ENCODE measurements at places on chromosomes 16 and 17.

- peak; percentile 88 for DNase-seq
These were observed 31.3 kb downstream of the DCUN1D3 start for GRCh38 chr16:20868890-20869289.

DNA sequence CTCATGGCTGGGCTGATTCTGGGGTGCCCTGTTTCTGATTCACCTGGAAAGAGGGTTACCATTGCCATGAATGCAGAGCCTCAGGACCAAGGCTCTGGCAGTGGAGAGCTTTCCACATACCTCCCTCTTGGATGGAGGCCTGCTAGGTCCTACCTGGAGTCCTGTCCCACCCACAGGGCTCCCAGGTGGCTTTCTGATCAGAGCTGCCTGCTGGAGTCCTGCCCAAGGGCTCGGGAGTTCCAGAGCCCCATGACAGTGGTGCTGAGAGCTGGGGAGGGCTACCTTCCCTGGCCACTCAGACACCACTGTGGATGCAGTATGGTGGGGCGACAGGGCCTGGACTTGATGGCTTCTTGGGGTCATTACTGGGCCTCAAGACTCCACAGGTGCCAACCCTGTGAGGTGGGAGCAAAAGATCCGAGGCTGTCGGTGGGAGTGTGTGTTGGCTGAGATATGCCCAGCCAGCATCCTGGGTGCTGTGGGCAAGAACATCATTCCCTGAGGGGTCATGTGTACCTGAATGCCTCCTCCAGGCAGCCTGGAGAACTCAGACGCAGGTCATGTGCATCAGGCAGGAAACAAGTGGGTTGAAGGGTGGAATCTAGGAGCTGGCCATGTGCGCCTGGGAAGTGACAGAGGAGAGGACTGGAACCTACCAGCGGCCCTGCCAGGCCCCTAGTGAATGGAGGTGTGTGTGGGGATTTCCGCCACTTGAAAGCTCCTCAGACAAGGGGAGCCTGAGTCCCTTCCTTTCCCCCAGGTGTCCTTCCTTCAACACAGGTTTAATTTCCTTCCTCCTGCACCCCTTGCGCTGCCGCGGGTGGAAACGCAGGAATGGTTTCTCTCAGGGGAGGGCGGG is 2.3 kb upstream of the WNT3 start:
- DNase-seq: no peak

- no peak for DNase-seq
These were observed 29.4 kb downstream of the CHD9 start for GRCh38 chr16:53084141-53084541.

GRCh38 chr16:67028167-67028695 is 718 bp upstream of the CBFB start:
- DNase-seq: no peak

DNA sequence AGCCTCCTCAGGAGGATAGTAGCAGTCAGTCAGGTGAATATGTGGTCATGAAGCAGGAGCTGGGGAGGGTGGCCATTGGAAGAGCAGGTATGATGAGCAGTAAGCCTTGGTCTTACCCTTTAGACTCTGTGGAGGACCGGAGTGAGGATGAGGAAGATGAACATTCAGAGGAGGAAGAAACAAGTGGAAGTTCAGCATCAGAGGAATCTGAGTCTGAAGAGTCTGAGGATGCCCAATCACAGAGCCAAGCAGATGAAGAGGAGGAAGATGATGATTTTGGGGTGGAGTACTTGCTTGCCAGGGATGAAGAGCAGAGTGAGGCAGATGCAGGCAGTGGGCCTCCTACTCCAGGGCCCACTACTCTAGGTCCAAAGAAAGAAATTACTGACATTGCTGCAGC is 12.7 kb downstream of the SRCAP start:
- DNase-seq: no peak

DNA sequence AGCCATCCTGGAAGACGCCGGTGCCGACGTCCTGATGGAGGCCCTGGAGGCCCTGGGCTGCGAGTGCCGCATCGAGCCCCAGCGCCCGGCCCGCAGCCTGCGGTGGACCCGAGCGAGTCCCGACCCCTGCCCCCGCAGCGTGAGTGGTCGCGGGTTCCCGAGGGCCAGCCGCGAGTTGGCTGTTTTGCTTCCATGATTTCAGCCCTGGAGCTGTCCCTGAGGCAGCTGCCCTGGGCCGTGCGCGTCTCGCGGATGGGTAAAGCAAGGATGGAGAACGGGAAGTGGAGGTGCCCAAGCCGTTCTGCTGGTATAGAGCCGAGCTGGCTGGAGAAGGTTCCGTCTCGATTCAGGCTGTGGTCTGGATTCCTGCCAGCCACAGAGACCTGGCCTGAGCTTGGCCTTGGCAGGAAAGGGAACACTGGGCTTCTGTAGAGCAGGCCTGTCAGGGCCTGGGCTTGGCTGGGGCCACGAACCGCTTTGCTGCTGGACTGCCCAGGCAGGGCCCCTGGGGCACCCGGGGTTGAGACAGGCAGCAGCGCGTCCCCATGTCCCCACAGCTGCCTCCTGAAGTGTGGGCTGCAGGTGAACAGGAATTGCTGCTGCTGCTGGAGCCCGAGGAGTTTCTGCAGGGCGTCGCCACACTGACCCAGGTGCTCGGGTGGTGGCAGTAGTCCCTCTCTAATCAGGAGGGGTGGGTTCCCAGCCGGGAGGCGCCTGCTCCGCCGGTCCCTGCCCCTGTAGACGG is 941 bp upstream of the MRPS34 start:
- peak; percentile 50 for DNase-seq

DNA sequence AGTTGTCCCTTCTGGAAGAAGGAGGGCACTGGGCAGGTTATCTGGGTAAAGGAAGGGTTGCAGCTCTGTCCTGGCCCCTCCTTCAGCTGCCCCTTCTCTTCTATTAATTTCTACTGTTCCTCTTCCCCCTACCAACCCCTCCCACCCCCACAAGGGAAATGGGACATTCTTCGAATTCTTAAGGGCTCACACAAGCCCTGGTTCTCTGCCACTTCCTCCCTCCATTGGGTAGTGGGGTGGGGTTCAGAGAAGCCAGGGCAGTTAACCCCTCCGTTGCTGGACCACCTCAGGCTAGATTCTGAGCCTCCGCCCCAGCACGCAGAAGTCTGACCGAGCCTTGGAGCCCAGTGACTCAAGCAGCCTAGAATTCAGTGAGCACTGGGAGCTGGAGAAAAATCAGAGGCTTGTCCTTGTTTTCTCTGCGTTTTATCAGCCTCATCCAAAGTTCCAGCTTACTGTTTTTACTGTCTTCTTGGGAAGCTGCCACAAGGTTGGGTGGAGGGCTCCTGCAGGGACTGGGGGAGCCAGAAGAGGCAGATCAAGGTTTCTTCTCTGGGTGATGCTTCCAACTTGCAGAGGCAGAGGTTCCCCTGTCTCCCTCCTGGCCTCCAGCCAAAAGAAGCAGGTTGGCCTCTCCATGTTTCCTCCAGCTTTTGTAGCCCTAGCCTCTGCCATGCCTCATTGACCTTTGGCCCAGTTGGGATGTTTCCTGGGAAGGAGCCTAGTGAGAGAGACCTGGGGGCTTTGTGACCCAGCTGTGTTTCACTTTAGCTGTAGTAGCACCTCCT is 10.2 kb downstream of the LASP1 start:
- DNase-seq: peak; percentile 41

GRCh38 chr16:2335286-2335895 is 5.1 kb downstream of the ABCA3 start:
- no peak for DNase-seq

DNA sequence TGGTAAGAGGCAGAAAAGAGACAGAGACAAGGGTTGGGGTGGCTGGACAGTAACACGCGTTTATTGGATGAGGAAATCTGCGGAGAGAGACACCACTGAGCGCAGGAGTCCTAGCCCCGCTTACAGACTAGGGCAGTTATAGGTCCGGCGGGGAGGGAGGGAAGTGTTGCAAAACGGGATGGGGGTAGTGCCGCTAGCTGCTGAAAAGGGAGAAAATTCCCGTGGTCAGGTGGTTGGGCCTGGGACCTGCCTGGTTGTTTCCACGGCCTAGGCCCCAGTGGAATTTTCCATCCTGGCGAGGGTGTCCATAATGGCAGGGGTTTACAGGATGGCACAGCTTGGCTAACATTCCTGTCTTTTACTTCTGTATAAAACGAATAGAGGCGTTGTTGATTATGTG is 5.5 kb upstream of the CPHXL2 start:
- DNase-seq: no peak

DNA sequence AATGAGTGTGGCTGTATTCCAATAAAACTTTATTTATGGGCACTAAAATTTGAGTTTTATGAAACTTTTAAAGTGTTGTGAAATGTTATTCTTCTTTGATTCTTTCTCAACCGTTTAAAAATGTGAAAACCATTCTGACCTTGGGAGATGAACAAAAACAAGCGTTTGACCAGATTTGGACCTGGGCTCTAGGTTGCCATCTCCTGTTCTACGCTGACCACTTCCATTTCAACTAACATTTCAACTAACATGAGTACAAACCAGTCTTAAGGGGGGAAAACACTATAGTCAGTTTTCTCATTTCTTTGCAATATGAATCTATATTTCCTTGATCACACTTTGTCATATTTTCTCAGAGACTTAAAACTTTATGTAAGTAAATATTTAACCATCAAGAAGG is 118.4 kb upstream of the IRX5 start:
- DNase-seq: no peak

- DNase-seq: no peak
These were observed 8.1 kb downstream of the GPRC5B start for GRCh38 chr16:19876501-19877059.

- no peak for DNase-seq
These were observed 858 bp downstream of the NUBP1 start for GRCh38 chr16:10744370-10745030.

DNA sequence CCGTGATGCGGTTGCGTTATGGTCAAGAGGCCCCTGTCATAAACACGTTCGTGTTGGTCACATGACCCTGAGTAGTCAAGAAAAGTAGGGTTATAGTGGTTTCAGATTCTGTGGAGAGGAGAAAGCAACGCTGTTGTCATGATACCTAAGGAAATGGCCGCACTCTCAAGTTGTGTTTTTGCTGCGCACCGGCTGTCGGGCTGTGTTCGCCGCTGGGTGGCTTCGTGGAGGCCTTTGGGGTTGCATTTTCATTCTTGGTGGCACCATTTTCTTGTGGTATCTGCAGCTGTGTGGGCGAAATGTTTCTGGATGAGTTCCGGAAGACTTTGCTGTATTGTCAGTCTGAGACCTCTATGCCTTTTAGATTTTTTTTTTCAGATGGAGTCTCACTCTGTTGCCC is 35.0 kb downstream of the DEF8 start:
- no peak for DNase-seq

DNA sequence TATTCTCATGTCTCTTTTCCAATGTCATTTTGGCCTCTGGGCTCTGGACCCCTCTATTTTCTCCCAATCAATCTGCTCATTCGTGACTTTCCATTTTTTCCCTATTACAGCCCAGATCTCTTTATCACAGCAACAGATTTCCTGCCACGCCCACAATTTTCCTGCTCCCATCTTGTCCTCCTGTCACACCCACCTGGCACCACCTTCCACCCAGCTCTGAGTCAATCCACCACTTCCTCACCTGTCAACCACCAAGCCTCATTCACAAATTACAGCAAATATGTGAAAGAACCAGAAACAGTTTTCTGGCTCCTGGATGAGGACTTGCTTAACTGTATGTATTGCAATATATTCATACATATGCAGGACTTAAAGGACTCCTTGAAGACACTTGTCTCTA is 311.3 kb downstream of the GRIN2A start:
- no peak for DNase-seq

DNA sequence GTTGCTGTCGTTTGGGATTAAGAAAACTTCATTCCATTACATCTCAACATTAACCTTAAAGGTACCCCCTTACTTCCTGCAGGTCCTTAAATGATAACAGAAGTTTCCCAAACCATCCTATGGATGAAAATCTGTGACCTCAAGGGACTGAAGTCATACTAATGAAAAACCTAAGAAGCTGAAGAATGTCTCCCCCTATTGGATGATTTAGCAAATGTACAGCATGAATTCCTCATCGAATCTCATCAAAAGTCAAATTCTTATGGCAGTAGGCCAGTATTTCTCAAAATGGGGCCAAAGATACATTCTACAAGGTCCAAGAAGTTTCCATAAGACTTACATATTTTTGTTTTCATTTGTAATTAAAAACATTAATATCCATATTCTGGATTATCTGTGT is 13.5 kb downstream of the SCO1 start:
- DNase-seq: no peak

- DNase-seq: no peak
These were observed 149.6 kb downstream of the SOX9 start for GRCh38 chr17:72270273-72270924.

- no peak for DNase-seq
These were observed 2.8 kb downstream of the WDR81 start for GRCh38 chr17:1727258-1727789.

DNA sequence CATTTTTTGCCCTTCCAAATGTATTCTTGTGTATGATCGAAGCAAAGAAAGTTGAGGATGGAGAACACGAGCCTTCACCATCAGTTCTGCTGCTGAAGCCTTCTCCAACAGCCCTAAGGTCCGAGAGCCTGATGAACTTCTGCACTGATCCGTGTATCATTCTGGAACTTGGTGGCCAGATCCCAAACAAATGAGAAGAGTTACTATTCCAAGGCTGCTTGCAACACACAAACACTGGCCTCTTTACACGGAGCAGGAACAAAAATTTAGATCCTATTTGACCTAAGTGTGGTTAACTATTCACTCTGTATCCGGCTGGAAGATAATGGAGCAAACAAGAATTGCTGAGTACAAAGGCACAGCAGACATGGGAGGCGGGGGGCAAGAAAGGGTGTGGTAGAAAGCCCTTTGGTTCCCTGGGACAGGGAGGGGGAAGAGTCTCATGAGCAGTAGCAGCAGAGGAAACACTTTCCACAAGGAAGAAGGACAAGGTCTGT is 282.9 kb downstream of the SOX9 start:
- DNase-seq: no peak

DNA sequence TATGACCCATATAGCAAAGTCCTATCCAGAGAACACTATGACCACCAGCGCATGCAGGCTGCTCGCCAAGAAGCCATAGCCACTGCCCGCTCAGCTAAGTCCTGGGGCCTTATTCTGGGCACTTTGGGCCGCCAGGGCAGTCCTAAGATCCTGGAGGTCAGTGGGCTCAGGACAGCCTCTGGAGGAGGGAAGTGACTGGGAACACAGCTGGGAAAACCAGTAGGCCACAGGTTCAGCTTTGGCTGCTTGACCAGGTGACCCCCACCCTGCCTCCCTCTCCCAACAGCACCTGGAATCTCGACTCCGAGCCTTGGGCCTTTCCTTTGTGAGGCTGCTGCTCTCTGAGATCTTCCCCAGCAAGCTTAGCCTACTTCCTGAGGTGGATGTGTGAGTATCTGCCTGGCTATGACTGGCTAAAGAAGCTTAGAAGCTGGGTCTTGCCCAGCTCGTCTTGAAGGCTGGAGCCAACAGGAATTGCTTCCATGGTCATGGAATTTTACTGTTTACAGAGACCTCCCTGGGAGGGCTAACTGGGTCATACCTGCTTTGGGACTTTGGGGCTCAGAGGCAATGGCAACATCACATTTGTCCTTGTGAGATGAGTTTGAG is 1.5 kb upstream of the OVCA2 start:
- DNase-seq: no peak

GRCh38 chr16:66476328-66477027 is 49.4 kb downstream of the BEAN1 start:
- DNase-seq: no peak
